Activated CD4-positive, alpha-beta T cell treated with anti-CD3 and anti-CD28 coated beads for 36 hours (primary cell): ENCODE measurements at places on chromosomes 12 and 14.

- DNase-seq: no peak
Observed at GRCh38 chr12:31363831-31364230, 37.9 kb upstream of the SINHCAF start.

DNA sequence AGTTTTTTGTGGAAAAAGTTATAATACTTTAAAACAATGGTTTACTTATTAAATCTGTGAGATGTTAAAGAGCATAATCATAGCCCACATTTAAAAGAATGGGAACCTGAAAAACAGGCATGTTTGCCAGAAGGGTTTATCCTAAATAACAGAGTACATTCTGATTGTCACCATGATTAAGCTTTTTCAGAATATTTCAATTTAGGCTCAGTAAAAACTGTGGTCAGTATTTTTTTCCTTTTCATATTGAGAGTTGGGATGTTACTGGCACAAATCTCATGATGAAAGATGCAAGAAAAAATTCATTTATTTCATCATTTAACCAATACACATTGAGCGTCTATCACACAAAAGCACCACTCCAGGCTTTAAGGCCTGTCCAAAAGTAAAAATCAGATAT, 18.6 kb downstream of the EPS8 start:
- no peak for DNase-seq

- DNase-seq: no peak
Observed at GRCh38 chr12:83996671-83997070, 915.9 kb downstream of the SLC6A15 start.

DNA sequence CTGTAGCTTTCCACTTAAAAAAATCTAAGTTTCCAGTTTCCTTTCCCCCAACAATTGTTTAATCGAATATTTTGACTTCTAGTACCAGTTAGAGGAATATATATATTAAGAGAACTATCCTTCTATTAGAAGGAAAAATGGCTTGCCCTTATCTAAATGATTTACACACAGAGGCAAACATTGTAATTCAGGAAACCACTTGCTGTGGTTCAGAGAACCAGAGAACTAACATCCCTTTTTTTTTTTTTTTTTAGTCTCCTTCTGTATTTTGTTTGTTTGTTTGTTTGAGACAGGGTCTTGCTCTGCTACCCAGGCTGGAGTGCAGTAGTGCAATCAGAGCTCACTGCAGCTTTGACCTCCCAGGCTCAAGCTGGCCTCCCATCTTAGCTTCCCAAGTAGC, 746.6 kb downstream of the VRK1 start:
- DNase-seq: no peak

DNA sequence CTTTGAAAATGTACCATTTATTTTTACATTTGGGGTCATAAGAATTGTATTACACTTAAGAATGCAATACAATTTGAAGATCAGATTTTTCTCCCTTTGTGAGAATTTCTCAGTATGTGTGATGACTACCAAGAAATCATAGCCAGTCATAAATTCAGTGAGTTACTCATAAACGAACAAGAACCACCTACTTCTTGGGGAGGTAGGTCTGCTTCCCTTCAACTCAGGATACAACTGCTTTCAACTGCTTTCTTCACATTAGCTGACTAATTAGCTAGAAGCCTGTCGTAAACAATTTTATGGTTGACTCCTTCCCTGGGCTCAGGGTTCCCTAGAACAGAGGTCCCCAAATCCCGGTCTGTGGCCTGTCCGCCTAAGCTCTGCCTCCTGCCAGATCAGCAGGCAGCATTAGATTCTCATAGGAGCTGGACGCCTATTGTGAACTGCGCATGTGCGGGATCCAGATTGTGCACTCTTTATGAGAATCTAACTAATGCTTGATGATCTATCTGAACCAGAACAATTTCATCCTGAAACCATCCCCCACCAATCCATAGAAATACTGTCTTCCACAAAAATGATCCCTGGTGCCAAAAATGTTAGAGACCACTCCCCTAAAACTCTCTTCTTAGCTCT, 3.7 kb downstream of the ANG start:
- DNase-seq: no peak

DNA sequence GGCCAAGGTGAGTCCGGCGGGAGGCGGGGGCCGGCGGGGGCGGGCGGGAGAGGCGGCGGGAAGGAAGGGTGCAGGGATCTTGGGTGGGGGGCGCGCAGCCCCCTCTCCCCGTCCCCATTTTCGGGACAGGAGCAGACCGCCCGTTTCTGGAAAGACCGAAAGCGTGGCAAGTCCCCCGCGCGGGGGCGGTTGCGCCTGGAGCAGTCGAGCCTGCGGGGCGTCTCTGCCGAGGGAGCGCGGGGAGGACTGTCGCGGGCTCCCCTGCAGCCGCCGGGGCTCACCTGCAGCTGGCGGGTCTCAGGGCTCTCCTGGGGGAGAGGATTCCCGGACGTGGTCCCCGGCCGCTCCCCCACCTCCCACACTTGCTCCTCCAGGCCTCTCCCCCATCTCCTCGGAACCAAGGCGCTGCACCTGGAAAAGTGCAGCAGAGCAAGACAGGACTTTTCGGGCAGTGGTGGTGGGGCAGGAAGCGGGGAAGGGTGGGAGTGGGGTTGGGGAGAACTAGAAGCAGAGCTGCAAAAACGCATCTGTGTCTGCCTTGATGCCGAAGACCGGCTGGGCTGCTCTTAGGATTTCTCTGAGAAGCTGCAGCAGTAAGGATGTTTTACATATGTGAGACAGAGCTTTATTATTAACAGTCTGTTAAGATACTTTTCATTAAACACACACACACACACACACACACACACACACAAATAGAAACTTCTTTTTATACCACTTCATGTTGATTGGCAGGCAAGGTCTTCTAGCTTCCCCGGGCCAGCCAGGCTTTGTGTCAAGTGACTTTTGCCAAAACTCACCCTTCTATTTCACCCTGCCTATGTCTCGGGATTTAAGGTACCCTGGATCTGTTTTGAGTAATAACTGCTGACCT, 677 bp downstream of the C12orf75 start:
- DNase-seq: peak; percentile 66

DNA sequence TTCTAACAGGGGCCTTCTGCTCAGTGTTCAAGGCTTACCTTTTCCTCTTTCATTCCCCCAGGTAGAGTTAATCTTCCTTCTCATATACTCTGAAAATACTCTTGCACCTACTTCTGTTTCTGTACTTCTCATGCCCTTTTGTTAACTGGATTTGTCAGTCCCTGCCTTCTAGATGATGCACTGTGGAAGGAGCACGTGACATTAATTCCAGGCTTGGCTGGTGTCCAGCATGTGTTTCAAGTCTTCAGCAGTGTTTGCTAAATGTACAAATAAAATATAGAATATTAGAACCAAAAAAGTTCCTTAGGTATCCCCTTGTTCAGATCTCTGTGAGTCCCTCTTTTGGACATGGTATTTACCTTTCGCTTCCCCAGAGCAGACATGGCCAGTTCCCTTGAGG, 27.9 kb upstream of the EVL start:
- DNase-seq: no peak

- DNase-seq: no peak
Observed at GRCh38 chr12:22228022-22228875, 106.3 kb downstream of the ST8SIA1 start.

GRCh38 chr12:690466-690865, 27.2 kb upstream of the NINJ2 start:
- no peak for DNase-seq

- DNase-seq: no peak
Observed at GRCh38 chr14:33720284-33720787, 230.5 kb downstream of the EGLN3 start.

DNA sequence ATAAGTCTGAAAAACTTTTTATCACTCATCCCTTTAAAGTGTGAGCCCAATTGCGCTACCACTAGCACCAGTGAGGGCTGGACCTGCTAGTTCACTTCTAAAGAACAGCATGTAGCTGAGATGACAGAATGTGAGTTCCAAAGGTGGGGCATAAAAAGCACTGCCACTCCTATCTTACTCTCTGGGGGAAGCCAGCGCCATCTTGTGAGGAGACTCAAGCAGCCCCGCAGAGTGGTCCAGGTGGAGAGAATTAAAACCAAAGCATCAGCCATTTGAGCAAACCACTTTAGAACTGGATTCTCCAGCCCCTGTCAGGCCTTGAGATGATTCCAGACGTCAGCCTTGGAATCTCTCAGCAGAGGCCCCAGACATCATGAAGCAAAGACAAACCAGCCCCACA, 39.9 kb downstream of the TMEM132D start:
- no peak for DNase-seq

DNA sequence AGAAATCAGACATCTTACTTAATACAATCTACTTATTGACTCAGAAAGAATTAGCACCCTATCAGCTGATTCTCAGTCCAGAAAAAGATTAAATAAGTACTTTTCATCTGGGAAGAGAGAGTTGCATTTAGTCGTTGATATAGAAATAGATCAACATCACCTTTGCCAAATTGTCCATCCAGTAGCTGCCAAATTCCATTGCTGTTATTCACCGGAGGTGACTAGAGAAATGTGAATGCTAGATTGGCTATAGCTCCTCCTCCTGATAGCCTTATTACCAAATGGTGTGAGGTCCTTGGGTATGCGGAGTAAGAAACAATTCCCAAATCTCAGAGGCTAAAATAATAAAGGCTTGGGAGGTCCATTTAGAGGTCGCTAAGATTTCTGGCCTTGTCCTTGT, 723.3 kb upstream of the FLRT2 start:
- no peak for DNase-seq

- no peak for DNase-seq
Observed at GRCh38 chr12:39972119-39972518, 133.8 kb downstream of the SLC2A13 start.

- no peak for DNase-seq
Observed at GRCh38 chr12:31687101-31687527, 27.6 kb downstream of the ETFBKMT start.
